ENCODE measurements at places on chromosomes 11 and 22.

- DNase-seq: no peak
Measured at GRCh38 chr11:76638270-76639197, 32.0 kb downstream of the LRRC32 start.

- DNase-seq: no peak
Measured at GRCh38 chr11:548700-549603, 11.6 kb downstream of the LMNTD2 start.

GRCh38 chr11:120013325-120014250 lies 124.3 kb downstream of the TRIM29 start:
- no peak for DNase-seq

DNA sequence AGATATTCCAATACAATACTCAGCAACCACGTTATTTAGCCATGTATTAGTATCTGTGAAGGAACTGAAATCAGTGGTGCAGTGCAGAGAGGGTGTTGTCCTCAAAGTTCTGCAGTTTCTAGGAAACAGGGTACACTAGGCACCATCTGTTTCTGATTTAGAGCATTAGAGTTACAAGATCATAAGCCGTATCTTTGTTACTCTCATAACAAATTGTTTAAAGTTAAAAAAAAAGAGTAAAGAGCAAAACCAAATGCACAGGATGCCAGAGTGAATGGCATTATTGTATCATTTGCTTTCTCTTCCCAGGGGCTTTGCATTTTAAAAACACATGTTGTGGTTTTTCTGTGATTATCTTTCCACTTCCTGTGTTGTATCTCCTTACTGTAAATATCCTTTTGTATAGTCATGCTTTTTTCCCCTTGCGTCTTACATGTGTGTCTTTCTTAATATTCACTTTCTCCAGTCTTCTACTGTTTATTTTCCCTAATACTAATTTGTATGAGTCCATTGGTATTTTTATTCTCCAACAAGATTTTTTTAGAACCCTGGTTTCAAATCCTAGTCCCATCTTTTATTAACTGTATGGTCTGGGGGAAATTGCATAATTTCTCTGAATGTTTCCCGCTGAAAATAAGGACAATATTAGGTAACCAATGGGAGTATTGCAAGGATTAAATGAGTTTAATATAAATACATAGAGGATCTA lies 15.2 kb upstream of the NUP160 start:
- DNase-seq: no peak

GRCh38 chr11:396948-397548 lies 3.0 kb downstream of the PKP3 start:
- peak; percentile 39 for DNase-seq

All from activated T-helper 1 cell treated with Interleukin-2 at 50 U/mL for 16 hours (primary cell).